ENCODE measurements at places on chromosomes 4 and X. TPM values are rescaled to one million over a fixed set of nuclear protein-coding genes. Genes with fewer than 3 reads are reported as not detected.
A peak's percentile ranks its signal among the peaks of the same experiment; 100 is the strongest.

DNA sequence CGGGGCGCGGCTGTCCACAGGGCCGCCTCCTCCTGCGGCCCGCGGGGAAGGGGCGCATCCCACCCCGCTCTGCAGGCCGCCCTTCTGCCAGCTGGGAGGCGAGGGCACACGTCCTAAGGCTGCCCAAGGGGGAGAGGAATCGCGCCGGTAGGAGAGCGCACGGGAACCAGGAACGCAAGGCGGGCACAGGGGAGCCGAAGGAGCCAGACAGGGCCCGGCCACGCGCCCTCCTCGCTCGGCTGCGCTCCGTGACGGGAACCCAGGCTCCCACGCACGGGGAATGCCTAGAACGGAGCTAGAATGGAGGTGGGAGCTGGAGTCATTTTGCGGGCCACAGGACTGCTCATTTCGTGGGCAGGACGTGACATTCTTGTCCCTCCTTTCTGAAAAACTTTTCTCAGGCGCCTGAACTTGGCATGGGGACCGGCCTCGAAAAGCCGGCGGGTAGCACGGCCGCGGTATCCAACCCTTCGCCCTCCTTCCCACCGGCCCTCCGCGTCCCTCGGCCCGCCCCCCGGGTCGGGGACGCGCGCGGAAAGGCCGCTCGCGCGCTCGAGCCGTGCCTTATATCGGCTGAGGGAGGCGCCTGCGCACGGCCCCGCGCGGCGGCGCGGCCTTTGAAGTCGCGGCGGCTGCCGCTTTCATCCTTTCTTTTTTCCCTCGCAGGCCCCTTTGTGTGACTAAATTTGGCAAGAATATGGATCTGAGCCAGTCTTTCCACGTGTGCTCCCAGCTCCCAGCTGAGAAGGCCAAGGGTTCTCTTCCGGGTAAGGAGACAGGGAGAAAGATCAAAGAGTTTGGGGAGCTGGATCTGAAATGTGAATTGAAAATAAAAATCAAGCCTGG, 4.2 kb upstream of the LEF1 start:
- peak; percentile 43 for DNase-seq

GRCh38 chr4:130077275-130077674, 981.3 kb downstream of the C4orf33 start:
- DNase-seq = no peak

- no peak for DNase-seq
These were observed 57.7 kb upstream of the ATXN3L start for GRCh38 chrX:13377550-13377934.

DNA sequence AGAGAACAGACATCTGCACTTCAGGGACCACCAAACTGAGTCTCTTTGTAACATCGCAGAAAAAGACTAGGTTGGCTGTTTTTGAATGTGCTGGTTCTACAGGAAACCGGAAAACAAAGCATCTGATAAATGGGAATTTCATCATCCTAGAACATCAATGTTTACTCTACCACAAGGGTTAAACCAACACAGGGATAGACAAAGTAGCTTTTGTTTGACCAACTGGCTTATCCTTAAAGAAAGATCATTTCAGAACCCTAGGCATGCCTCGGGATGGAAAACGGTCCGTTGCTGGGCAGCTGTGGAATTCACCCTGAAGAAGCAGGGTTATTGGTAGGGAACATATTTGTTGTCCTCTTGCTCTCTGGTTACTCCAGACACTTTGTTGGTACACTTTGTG, 2355.5 kb upstream of the AGA start:
- no peak for DNase-seq

- DNase-seq = no peak
These were observed 76.9 kb downstream of the SLC30A9 start for GRCh38 chr4:42067264-42067663.

DNA sequence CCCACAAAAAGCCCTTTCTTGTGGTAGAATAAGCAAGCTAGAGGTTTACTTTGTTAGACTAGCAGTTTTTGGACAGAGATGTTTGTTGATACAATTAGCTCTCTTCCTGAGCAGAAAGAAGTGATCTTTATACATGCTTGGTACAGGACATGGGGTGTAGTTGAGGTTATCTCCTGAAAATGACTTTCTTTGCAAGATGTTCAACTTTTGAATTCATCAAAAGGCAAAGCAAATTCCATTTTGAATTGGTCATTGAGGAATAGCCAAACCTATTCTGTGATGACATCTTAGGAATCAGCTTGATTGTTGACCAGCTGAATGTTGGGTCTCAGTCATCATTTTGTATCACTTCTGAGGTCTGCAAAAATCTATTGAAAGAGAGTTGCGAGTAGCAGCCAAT, 3.8 kb downstream of the CPE start:
- DNase-seq = no peak

DNA sequence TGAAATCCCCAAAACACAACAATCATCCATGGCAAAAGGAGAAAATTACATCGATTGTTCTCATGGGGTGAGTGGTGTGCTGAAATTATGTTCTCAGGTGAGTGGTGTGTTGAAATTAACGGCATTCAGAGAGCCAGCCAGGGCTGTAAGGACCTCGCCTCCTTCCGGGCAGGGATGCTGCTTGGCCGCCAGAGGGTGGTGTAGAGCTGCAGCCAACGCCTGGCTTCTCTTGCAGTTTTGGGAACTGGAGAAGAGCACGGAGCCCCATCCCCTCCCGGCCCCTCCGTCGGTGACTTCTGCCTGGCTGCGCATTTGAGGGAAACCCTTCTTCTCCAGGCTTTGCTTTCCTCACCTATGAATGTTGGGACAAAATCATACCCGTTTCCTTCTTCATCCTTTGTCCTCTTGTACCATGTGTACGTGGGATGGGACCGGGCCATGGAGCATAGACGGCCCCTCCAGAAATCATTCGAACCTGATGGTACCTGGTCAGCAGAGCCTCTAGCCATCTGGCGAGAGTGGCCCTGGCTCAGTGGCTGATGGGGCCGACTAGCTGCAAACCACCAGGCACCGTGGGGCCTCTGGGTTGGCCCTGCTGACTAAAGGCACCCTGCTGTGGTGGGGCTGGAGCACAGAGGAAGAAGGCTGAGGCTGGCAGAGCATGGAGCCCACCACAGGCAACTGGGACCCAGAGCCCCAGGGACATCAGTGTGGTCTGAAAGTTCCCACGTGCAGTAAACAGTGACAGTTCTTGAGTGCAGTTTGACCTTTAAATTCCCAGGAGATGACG, 28.4 kb downstream of the TRMT44 start:
- DNase-seq = peak; percentile 18

DNA sequence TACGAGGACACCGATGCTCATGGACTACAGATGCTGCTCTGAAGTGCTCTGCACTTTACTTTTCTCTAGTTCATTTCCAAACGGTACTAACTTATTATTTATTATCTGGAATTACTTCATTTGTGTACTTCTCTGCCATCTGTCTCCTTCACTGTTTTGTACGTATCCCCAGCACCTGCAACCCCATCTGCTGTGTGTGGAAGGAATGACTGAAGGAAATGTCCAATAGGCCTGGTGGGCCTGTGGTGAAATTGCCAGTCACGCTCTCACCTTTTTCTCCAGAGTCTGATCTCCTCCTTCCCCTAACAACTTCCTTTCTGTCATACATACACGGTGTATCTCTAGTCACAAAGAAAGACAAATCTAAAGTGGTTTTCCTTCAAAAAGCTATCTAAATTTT, 12.9 kb downstream of the TMEM154 start:
- no peak for DNase-seq

GRCh38 chrX:1925053-1925481, 310.2 kb downstream of the ASMT start:
- peak; percentile 2 for DNase-seq

GRCh38 chrX:25427873-25428555, 412.2 kb upstream of the ARX start:
- no peak for DNase-seq

DNA sequence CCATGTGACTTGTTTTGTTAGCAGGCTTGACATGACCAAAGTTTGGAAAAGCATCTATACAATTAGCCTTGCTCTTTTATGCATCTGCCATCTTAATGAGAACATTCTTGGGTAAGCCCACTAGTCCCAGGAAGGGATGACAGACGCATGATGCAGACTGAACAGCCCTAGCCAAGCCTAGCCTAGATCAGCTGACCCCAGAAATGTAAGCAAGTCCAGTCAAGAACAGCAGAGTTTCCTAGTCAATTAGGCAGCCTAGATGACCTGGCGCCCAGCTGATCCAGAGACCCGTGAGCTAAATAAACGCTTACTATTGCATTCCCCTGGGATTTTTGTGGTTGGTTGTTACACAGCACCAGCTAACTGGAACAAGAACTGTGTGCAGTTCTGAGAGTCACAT, 457.9 kb downstream of the BCOR start:
- DNase-seq = no peak

GRCh38 chr4:37555322-37555721, 130.9 kb downstream of the RELL1 start:
- DNase-seq = no peak

- no peak for DNase-seq
These were observed 188.0 kb downstream of the SLC4A4 start for GRCh38 chr4:71526637-71527406.

GRCh38 chr4:6916587-6917460, 7.2 kb downstream of the TBC1D14 start:
- DNase-seq = no peak

DNA sequence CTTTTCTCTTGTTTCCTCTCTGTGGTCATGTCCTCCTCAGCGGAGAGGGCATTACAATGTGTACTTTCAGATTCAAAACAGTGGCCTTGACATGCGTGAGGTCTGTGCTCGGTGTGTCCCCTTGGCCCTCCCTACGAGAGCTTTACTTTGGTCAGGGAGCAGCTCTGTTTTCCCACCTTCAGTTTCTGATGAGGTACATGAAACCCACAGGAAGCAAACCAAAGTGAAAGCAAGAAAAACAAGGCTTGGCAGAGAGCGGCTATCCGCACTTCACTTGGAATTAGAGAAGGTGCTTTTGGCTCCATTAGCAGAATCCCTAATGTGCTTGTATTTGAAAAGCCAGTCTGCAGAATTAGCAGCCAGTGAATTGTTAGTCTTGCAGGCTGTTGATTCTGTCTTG, 19.5 kb upstream of the BOD1L1 start:
- DNase-seq = no peak

DNA sequence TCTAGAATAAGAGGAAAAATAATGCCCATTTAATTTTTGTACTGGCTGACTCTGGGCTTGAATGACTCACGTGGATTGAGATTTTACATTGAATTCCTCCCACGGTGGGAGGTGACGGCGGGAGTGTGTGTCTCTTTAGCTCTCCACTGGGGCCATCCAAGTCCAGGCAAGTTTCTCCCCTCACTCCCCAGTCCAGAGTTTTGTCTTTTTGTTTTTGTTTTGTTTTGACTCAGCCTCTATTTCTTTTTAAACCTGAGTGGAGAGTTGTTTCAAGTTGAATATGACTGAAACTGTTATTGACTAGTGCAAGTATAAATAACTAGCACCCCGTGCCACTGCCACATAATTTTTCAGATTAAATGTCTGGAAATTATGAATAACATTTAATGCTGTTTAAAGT, 13.6 kb downstream of the CHST7 start:
- peak; percentile 72 for DNase-seq

GRCh38 chr4:48255959-48256342, 13.7 kb downstream of the TEC start:
- DNase-seq = no peak

DNA sequence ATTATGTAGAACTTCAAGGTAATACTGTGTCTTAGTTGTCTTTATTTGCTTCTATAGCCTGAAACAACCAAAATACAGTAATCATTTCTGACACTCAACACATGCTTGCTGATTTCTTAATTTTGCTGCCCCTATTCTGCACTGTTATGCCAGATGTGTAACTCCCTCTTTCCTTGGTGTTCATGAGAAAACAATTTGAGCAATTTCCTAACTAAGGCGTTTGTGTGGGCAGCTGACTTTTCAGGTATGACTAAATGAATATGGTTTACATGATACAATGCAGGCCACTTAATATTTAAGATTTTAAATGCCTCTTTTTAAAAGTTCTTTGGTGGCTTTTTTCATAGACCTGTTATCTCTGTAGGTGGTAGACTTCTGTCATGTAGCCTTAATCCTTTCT, 46.1 kb upstream of the CENPE start:
- DNase-seq = no peak

GRCh38 chr4:26271703-26272102, 49.1 kb upstream of the RBPJ start:
- DNase-seq = no peak

GRCh38 chr4:76199664-76200211, 13.9 kb downstream of the SCARB2 start:
- peak; percentile 54 for DNase-seq

DNA sequence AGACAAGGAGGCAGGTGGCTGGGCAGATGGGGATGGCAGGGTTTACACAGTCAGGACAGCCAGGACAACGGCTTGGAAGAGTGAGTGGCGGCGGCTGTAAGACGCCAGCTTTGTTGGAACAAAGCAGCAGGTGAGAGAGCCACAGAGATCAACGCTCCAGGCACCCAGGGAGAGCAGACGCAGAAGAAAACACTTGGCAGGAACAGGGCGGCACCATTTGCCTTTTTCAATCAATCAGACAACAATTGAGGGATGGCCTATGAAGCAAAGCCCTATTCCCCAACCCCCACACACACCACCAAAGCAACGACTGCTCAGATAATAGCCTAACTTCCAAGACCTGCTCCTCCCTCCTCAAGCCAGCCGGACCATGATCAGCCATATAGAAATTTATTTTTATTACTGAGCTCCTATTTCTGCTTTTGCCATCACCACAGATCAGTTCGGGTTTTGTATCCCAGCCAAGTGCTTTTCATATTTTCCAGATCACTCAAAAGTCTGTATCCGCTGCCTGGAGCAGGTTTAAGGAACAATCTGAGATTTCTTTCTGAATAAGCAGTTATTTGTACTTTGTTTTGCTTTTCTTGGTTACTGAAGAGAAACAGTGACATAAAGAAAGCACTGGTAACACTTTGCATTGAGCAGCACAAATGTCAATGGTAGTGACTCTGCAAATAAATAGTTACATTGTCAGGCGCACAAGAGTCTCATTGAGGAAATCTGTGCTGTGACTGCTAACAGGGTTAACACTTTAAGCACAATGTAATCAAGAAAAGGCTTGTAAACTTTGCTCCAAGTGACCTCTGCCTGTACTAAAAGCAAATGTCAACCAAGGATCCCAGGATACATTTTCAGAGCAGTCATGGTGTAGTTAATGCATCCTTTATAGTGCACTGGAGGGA, 81.8 kb upstream of the RBPJ start:
- DNase-seq = no peak

GRCh38 chrX:3550160-3550751, 163.2 kb downstream of the PRKX start:
- no peak for DNase-seq

FAM184B gene
- total RNA-seq = not detected

SRD5A3 gene
- total RNA-seq = 9.5 TPM

NUDT10 gene
- total RNA-seq = under 0.01 TPM

EREG gene
- total RNA-seq = under 0.01 TPM

ATP8A1 gene
- total RNA-seq = 66.1 TPM

PABPC1L2A gene
- total RNA-seq = not detected

HTT-AS gene
- not detected for total RNA-seq

HAND2 gene
- total RNA-seq = not detected

RAB41 gene
- total RNA-seq = not detected
